ENCODE measurements at places on chromosomes 4 and X.

DNA sequence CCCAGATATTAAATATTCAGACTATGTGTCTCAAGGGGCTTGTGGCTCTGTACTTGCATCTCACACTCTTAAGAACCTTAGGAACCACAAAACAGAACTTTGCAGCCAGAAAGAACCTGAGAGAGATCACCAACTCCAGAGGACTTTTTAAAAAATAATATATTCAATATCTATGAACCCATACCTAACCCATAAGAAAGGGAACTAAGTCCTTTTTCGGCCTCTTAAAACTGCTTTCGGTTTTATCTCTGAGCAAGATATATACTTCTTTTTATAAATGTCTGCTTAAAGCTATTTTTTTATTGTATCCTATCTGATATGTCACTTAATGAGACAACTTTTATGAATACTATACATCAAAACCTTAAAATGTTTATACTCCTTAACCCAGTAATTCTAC, 10.9 kb downstream of the SMARCA1 start:
- no peak for DNase-seq

DNA sequence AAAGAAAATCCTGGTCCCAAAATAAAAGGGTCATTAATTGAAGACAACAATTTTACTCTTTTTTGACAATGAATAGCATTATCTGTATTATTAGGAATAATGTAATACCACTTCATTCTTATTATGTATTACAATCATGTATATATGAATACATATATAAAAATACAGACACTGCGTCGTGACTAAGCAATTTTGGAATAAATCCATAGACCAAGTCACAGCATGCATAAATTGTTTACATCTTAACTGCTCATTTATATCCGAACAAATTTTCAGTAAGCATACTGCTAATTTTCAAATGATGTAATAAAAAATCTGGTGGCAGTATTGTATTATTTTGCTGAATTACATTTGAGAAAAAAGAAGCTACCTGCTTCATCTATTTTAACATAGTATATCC, 321.6 kb upstream of the PITX2 start:
- DNase-seq, result no peak

GRCh38 chr4:11774346-11774745, 345.7 kb upstream of the HS3ST1 start:
- no peak for DNase-seq

- DNase-seq, result no peak
Observed at GRCh38 chr4:98289375-98289774, 28.2 kb downstream of the RAP1GDS1 start.

DNA sequence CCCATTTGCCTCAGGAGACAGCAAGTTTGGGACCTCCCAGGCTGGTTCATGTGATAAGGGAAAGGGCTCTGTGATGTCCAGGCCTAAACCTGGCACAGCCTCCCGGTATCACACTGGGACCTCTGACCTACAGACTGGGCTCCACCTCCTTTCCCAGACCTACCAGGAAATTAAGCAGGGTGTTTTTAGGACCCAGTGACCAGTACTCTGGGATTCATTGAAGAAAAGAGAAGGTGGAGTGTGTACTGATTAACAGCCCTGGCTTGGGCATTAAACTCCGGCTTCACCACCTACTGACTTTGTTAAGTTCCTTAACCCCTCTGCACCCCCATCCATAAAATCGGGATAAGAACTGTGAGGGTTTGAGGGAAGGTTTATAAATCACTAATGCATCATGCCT, 28.6 kb downstream of the ASB9 start:
- no peak for DNase-seq

GRCh38 chr4:151865744-151866591, 105.2 kb upstream of the GATB start:
- DNase-seq, result no peak

DNA sequence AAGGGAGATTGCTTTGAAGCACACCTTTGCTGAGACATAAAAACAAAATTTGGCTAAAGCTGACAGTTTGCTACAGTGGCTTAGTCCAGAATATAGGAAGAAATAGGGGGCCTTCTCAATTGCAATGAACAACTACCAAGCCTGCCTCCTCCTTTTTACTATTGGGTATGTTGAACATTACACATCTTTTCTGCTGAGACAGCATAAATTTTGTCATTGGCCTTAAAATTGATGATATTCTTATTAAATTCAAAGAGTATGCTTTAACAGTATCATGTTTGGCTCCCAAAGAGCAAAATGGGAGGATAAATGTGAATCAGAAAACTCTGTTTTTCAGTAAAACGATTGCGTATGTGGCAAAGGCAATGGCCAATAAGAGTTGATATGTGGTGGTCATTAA, 721.9 kb upstream of the IGFBP7 start:
- no peak for DNase-seq

GRCh38 chrX:50799531-50799961, 14.4 kb downstream of the SHROOM4 start:
- no peak for DNase-seq

- no peak for DNase-seq
Observed at GRCh38 chr4:169807934-169808509, 50.3 kb upstream of the HPF1 start.

- DNase-seq, result no peak
Observed at GRCh38 chr4:74674750-74675149, 119.6 kb downstream of the BTC start.

DNA sequence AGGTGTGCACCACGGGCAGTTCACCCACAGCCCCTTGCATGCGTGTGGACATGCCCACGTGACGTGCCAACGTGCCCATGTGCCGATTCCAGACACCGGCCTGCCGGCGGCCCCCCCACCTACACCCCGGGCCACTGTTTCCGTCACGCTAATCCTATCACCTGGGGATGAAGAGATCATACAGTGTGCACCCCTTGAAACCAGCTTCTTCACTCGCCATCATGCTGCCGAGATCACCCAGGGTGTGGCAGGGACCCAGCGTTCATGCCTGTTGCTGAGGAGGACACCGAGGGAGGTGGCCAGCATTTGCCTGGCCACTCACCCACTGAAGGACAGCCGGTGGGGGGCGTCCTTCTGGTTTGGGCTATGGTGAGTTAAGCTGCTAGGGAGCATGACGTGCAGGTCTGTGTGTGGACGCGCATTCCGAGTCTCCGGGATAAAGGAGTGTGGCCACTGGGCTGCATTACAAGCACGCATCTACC, 14.1 kb downstream of the CTBP1 start:
- no peak for DNase-seq

GRCh38 chr4:44257461-44257860, 191.1 kb downstream of the KCTD8 start:
- DNase-seq, result no peak

DNA sequence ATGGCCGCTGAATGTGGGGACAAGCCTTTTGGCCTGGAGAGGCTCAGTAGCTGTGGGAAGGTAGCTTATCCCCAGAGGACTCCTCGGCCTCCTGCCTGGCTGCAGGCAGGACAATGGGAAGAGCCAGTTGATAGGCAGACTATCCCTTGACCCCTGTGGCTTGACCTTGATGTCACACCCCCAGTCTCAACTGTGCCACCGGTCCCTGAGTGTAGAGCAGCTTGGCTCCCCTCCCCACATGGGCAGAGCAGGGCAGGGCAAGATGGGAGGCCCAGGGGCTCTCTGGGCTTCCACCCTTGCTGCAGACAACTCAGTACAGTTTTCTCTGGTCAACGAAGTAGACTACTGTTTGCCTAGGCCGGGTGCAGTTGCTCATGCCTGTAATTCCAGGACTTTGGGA, 25.7 kb downstream of the SYAP1 start:
- no peak for DNase-seq

GRCh38 chr4:89939994-89940393, 45.3 kb downstream of the MMRN1 start:
- no peak for DNase-seq

- DNase-seq, result no peak
Observed at GRCh38 chrX:17214962-17215361, 160.0 kb upstream of the NHS start.

DNA sequence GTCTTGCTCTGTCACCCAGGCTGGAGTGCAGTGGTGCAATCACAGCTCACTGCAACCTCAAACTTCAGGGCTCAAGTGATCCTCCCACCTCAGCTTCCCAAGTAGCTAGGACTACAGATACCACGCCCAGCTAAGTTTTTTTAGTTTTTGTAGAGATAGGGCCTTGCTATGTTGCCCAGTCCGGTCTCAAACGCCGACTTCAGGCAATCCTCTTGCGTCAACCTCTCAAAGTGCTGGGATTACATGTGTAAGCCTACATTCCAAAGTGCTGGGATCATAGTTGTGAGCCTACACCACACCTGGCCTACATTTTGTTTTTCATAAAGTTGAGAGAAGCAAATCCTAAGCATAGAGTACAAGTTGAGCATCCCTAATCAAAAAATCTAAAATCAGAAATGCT, 42.2 kb downstream of the SMARCA5 start:
- no peak for DNase-seq

GRCh38 chr4:46370531-46370930, 19.4 kb downstream of the GABRA2 start:
- no peak for DNase-seq

GRCh38 chrX:2488621-2489285, 12.0 kb downstream of the DHRSX start:
- DNase-seq, result no peak

DNA sequence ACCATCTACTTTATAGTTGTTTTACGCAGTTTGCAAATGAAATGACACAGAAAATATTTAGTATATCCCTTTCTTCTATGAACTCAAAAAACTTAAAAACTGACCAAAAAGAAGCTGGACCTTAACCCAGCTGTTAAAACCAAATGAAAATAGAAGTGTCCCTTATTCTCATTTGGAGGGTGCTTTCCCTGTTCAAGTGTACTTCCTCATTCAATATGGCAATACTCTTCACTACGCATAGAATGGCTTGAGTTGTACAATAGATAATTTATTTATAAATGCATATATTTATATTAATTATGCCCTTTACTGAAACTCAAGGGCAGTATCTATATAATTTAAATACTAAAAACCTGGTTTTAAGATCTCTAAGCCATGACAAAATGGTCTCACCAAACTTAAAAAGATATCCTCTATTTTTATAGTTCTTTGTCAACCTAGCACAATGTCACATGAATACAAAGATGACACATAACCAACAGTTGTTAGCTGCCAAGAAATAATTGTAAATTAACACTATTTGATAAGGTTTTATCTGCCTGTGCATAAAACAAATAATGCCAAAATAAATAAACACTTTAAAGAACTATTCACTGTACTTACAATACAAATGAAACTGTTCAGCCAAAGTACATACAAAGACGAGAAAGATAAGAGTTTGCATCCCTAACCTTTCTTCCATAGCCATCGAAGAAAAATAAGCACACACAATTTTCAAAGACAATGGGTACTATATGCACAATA, 25.2 kb downstream of the YTHDC1 start:
- DNase-seq, result no peak

- DNase-seq, result no peak
Observed at GRCh38 chrX:39477031-39477761, 620.6 kb downstream of the BCOR start.

DNA sequence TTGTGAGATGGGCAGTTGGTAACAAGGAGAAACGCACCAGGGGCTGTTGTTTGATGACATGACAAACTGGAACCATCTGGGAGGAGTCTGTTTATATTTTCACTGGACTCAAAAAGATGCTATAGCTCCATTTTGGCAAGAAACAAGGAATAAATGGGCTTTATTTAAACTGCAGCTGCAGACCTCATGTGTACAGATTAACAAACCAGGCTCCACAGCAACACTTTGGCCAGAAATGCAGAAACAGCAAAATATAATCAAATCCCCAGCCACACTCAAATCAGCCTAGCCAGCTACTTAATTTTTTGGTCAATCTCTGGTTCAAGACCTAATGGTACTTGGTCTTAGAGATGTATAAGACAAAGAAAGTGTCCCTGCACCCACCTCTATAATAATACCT, 52.7 kb downstream of the ASB9 start:
- no peak for DNase-seq

DNA sequence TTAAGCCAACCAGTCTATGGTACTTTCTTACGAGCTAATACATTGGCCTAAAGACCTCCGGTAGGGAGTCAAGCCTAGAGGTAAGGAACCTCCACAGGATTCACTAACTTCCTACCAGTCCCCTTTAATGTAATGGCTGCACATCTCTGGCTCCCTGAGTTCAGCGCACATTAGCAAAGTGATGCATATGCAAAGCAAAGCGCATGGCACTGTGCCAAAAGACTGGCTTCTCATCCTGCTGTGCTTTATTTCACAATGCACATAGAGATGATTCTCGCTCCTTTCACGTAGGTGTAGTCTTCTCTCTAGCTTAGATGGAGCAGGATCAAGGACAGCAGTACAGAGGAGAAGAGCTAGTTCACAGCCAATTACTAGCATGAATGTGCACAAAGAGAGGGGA, 14.6 kb upstream of the CLTRN start:
- no peak for DNase-seq

- no peak for DNase-seq
Observed at GRCh38 chrX:118682258-118683014, 45.0 kb upstream of the IL13RA1 start.

GRCh38 chr4:156291317-156291716, 337.7 kb upstream of the CTSO start:
- DNase-seq, result peak; percentile 24

DNA sequence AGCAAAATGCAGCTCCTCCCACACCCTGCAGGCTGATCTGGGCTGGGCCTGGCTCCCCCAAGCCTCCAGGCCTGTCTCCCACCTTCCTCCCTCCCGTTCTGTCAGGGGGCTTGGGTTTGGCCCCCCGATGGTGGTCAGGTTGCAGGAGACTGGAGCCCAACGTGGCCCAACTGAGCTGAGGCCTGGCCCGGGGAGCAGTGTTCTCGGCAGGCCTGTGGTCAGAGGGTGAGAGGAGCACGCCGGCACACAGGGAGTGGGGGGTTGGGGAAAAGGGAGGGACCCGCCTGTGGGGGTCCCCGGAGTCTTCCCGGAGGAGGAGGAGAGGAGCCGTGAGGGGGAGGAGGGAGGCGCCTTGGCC, 43.2 kb upstream of the NKX1-1 start:
- DNase-seq, result no peak

- no peak for DNase-seq
Observed at GRCh38 chr4:92189146-92189545, 114.6 kb upstream of the GRID2 start.

DNA sequence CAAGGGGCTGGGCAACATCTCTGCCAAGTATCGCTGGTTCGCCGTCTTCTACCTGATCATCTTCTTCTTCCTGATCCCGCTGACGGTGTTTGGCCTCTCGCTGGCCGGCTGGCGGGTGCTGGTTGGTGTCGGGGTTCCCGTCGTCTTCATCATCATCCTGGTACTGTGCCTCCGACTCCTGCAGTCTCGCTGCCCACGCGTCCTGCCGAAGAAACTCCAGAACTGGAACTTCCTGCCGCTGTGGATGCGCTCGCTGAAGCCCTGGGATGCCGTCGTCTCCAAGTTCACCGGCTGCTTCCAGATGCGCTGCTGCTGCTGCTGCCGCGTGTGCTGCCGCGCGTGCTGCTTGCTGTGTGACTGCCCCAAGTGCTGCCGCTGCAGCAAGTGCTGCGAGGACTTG, 20.6 kb downstream of the SLC34A2 start:
- DNase-seq, result no peak

DNA sequence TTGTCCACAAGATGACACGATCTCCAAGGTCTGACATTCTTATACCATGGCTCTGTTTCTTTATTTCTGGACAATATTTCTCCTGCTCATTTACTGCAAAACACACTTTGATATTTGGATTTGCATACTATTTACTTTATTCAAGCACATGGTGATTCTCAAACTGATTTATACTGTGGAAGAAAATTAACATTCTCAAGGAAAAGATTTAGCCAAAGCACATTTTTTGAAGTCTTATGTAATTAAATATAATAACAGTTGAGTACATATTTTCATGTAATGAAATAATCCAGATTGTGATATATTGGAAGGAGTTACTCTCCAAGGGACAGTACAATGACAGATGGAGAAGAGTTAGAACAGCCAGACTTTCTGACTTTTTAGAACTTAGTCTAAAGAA, 155.8 kb upstream of the CT83 start:
- DNase-seq, result no peak

GRCh38 chr4:112523008-112523721, 7.2 kb upstream of the NEUROG2 start:
- DNase-seq, result no peak
